ENCODE measurements at places on chromosomes 1 and 21.

DNA sequence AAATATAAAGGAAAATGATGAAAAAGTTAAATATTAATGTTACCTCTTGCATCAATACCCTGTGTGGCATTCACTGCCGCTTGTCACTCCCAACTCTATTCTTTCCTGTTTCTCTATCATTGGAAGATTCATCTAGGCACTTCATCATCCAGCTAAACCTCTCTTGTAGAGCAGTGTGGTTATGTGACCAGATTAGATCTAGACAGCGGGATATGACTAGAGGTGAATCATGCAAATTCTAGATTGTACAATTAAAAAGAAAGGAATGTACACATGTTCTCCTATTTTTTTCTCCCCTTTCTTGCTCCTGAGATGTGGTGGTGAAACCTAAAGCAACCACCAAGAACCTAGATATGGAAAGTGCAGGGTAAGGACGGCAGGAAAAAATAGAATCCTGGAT is 174.1 kb downstream of the LBR start:
- no peak for DNase-seq

- no peak for DNase-seq
These were observed 57.5 kb upstream of the ABCG1 start for GRCh38 chr21:42161401-42161955.

DNA sequence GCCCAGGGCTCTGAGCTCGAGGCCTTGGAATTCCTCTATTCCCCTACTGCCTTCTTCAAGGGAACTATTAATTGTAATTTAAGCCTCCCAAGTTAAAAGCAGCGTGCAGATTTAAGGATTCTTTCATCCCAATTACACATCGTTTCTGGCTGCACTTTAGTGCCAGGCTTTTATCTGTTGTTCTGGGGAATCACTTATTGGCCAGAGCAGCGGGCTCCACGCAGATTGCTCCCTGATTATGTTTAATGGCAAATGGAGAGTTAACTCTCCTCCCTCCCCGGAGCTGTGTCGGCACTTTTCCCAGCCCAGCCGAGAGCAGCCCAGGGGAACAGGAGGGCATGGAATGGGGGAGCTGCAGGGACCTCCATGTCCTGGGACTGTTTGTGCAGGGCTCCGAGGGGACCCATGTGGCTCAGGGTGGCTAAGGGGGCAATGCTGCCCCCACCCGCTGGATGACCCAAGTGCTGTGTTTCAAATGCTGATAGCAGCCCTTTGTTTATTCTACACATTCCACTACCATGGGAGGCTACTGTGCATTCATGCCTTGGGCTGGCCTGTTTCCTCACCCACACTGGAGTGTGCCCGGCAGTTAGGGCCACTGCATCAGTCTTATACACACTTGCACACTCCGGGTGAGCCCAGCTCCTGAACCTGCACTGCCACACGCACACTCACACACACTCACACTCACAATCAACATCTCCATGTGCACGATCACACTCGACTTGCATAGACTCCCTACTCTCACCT is 93.3 kb upstream of the POU3F1 start:
- DNase-seq: no peak

DNA sequence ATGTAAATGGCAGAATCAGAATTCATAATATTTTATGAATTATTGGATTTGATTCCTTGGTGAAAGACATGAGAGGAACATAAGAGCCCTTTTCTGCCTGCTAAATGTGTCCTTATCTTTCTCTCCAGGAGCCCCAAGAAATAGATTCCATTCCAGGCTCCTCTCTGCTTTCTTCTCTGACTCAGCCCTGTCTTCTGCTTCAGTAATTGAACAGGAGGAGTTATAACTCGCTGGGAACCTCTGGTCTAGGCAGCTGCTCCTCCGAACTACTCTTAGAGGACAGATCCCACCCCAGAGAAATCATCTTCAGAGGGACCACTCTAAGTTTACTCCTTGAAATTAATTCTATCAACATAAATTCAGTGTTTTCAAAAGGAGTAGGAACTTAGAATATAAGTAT is 78.4 kb downstream of the RGS21 start:
- no peak for DNase-seq

- DNase-seq: no peak
These were observed 26.6 kb upstream of the COL18A1 start for GRCh38 chr21:45378258-45378966.

- DNase-seq: no peak
These were observed 4.2 kb downstream of the HLCS start for GRCh38 chr21:36962098-36962780.

DNA sequence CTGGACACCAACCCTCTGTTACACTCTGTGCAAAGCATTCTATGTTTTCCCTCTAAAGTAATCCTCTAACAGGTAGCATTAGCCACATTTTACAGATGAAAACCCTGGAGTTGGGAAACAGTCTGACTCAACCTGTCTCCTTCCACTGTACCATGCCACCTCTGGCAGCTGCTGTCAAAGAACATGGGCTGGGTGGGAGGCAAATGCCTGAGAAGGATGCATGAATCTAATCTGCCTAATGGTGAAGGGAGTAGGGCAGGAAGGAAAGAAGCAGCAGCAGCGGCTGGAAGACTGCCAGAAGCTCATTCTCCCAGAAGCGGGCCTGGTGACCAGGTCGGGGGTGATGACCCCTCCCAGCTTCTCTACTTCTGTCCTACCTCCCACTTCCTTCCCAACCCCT is 21.7 kb downstream of the LRRC71 start:
- no peak for DNase-seq

DNA sequence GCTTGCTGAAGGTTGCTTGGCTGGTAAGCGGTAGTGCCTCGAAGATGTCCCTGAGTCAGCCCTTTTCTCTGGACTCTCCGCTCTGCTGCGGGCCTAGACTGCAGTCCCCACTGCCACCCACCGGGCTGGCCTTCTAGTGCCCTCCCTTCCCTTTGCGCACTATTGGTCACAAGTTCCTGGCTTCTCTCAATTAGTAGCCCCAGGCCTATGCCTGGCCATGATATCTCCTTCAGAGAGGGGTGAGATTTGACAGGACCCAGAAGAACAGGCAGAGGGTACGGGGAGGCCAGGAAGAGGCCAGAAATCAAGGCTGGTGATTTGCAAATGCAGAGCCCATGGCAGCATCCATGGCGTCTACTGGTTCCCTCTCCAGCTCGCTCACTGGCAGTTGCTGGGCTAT is 207.7 kb downstream of the HIVEP3 start:
- no peak for DNase-seq

- no peak for DNase-seq
These were observed 57.2 kb downstream of the CENPF start for GRCh38 chr1:214660190-214660589.

GRCh38 chr21:10273196-10273595 is 248.2 kb upstream of the TPTE start:
- no peak for DNase-seq

- no peak for DNase-seq
These were observed 2.5 kb upstream of the MYBPHL start for GRCh38 chr1:109309347-109309746.

- DNase-seq: no peak
These were observed 87.4 kb upstream of the MACF1 start for GRCh38 chr1:39116860-39117728.

- peak; percentile 48 for DNase-seq
These were observed 164.2 kb upstream of the C1orf21 start for GRCh38 chr1:184222652-184223052.

- DNase-seq: no peak
These were observed 62.5 kb downstream of the NDUFS5 start for GRCh38 chr1:39088658-39089057.

GRCh38 chr21:17416139-17416538 is 96.7 kb upstream of the CXADR start:
- no peak for DNase-seq

GRCh38 chr1:94807742-94808491 is 12.2 kb upstream of the SLC44A3 start:
- DNase-seq: peak; percentile 44

- no peak for DNase-seq
These were observed 378.9 kb downstream of the KCNH1 start for GRCh38 chr1:210754878-210755665.

GRCh38 chr1:22918644-22919043 is 54.0 kb downstream of the LACTBL1 start:
- DNase-seq: no peak

- DNase-seq: no peak
These were observed 55.3 kb downstream of the CDKN2C start for GRCh38 chr1:51025374-51025773.

DNA sequence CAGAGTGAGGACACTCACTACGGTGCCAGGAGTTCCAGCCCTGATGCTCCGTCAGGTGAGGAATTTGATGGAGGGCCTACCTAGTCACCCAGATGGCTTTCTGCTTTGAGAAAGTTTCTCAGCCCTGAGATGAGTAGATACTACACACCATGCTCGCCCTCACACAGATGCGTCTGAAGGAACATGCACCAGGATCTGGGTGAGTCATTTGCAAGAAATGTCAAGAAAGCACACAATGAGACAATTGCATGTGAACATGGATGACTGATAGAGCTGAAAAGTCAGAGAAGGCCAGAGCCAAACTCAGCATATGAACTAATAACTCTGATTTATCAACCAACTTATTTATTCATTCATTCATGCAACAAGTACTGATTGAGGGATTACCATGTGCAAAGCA is 483.9 kb downstream of the OMA1 start:
- no peak for DNase-seq

DNA sequence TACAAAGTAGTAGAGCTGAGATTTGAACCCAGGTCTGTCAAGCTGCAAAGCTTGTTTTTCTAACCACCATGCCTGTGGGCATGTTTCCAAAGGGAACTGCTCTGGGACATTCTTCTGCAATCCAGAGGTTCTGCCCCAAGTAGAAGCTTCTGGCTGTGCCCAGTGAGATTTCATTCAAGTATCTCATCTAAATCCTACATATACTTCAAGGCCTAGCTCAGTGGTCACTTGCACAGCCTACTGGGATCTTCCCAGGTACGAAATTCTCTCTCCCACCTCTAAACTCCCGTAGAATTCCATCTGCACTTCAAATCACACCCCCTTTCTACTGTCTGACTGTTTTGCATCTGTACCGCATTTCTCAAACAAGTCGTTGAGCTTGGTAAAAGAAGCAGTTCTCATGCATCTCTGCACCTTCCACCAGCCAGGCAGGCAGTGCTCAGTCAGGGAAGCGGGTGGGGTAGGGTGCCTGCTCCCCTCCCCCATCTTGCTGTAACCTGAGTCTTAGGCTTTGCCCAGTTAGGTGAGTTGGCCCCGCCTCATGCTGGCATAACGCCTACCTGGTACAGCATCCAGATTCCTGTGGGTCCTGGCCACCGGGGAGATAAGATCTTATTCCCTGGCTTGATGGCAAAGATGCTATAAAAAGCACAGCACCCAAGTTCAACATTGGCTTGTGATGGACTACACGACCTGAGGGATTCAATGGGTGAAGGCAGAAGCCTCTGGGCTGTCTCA is 13.5 kb downstream of the SLC9A1 start:
- no peak for DNase-seq

DNA sequence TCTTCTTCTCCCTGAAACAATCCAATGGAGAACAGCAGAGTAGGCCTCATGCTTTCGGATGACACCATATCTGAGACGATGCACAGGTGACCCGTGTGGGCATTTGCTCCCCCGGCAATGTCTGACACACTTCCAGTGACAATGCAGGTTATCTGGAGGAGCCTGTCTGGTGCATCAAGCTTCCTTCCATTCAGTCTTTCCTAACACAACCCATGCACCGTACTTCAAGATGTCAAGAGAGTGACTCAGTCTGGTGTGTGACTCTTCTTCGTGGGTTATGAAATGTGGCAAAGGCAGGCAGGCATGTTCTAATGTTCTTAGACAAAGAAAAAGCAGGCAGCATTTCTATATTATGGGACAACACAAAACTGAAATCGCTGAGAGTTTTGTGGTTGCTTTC is 159.1 kb downstream of the EDEM3 start:
- no peak for DNase-seq

- no peak for DNase-seq
These were observed 12.1 kb upstream of the EPHA10 start for GRCh38 chr1:37776946-37777516.

GRCh38 chr1:26012864-26013263 is 8.7 kb upstream of the EXTL1 start:
- no peak for DNase-seq

- peak; percentile 90 for DNase-seq
These were observed at the start of gene USP25 for GRCh38 chr21:15729674-15730483. TSS of gene USP25 (plus strand) at chr21:15729982. CDS start at chr21:15730394, 412 bp downstream.

- peak; percentile 92 for DNase-seq
These were observed 3.5 kb upstream of the ARID1A start for GRCh38 chr1:26692211-26692792.

DNA sequence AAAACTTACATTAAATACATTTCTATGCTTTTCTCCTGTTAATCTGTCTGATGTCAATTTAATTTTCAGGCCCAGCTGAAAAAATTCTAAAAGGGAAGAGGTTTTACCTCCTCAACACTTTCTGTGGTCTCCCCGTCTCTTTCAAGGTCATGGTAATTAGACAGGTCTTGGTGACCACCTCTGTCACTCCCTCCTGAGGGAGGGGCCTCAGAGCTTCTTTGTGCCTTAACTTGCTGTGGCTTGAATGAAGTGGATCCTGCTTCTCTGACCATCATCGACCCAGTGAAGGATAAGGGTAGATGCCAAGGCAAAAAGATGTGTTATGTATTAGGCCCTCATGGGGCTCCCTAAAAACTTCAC is 40.8 kb upstream of the OSBPL9 start:
- DNase-seq: no peak

DNA sequence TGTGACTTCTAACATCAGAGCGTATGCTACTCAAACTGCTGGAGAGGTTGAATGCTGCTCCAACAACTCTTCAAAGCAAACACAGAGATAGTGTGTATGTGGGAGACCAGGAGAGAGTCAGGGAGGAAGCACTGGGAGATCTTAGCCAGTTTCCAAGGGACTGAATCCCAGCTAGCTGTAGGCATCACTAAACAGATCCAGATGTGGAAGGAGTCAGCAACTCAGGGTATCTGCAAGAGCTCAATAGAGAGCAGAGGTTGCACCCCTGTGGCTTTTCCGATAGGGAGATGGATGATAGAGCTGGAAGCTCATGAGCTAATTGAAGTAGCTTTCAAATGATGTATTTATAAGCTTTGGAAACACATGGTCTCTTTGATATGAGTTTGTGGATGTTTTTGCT is 168.9 kb upstream of the HOOK1 start:
- no peak for DNase-seq

DNA sequence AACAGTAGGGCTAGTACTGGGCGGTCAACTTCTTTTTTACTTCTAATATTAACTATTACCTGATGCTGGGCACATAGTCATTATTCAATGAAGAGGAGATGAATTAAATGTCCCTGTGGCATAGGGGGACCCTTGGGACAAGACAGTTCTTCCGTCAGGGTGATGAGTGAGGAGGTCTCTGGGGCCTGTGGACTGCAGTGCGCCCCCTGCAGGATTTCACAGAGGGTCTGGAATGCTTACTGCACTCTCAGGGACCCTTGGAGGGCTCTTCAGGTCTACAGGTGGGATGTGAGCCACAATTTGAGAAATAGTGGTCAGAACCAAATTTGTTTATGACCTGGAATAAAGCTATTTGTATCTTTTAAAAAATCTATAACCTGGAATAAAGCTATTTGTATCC is 149.4 kb downstream of the FAM78B start:
- DNase-seq: no peak

GRCh38 chr1:114149211-114149610 is 4.5 kb downstream of the SYT6 start:
- DNase-seq: no peak

GRCh38 chr1:168088511-168089325 is 48.0 kb downstream of the GPR161 start:
- DNase-seq: no peak
